ENCODE measurements at places on chromosomes 11 and 22.

DNA sequence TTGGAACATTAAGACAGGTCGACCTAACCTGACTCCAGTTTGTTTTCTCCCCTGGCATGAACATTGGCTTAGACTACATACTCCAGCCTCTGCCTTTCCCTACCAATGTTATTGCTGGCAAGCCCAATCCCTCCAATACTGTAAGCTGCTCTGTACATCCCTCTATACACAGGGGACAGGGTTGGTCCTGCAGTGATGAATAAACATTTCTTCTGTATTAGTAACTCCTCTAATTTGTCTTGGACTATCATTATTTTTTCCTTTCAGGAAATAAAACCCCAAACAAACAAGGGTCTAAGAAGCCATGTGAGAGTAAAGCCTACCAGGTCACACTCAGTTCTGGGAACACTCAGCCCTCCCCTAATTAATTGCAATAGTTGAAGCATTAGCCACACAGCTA is 35.1 kb upstream of the FJX1 start:
- DNase-seq = no peak

GRCh38 chr11:26105762-26106423 is 226.0 kb upstream of the ANO3 start:
- no peak for DNase-seq

DNA sequence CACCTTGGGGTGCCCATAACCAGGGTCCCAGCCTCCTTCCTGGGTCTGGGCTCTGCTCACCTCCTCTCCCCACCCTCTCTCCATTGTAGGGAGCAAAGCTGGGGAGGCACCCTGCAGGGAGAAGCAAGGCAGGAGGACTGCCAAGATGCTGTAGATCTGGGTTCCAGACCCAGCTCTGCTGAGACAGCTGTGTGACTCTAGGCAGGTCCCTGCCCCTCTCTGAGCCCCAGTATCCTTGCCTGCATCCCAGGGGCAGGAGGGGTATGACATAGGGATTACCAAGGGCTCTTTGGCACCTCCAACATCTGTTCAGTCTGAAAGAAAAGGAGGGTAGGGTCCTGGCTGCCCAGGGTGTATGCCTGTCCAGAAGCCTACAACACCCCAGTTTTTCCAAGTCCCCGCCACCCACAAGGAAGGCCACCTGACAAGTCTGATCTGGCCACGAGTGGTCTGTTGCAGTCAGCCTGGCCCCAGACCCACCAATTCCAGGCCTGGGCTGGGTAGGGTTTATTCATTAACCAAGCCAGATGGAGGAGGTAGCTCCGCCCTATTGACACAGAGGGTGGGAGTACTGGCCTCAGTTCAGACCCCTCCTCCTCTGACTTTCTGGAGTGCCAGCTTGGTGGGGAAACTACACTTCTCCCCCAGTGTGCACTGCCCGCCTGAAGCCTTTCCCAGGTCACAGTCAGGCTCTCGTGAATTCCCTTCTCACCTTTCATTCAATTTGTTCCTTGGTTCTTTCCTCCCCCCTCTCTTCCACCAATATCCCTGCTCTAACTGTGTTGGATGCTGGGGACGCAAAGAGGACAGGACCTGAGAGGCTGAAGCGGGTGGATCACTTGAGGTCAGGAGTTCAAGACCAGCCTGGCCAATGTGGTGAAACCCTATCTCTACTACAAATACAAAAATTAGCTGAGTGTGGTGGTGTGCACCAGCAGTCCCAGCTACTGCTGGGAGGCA is 15.0 kb downstream of the STARD10 start:
- no peak for DNase-seq

DNA sequence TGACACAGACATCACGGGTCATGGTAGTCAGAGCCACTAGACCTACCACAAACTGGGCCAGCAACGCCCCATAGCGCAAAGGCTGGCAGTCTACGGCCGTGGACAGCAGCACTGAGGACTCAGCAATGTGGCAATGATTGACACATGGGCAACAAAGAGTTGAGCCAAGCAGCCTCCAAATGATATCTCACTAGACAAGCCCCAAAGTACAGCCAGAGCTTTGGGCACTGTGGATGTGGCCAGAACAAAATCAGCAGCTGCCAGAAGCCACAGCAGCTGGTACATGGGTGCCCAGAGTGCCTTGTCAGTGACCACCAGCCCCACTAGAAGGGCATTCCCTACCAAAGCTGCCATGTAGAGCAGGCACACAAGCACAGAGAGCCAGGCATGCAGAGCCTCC is 11.2 kb upstream of the UBQLNL start:
- DNase-seq = no peak

GRCh38 chr22:29112121-29112520 is 39.3 kb downstream of the KREMEN1 start:
- DNase-seq = no peak

All from amniotic epithelial cell (primary cell).